Osteocyte (in vitro differentiated cells): ENCODE measurements at places on chromosomes 4 and X. TPM values are rescaled to one million over a fixed set of nuclear protein-coding genes. Genes with fewer than 3 reads are reported as not detected.

The SPIN3 gene
- 13.3 and 13.9 TPM in 2 replicates for total RNA-seq

The DNAAF6 gene
- not detected in 2 replicates for total RNA-seq

The RHOH gene
- total RNA-seq: not detected in 2 replicates

The ARMCX2 gene
- total RNA-seq: 60.4 and 72.4 TPM in 2 replicates

The FRG1 gene
- total RNA-seq: 34.5 and 37.1 TPM in 2 replicates

The CTBP1 gene
- 172 and 176 TPM in 2 replicates for total RNA-seq

The CT45A10 gene
- total RNA-seq: not detected in 2 replicates

The IRS4 gene
- total RNA-seq: 0.08 and 0.10 TPM in 2 replicates

The SPANXB1 gene
- total RNA-seq: not detected in 2 replicates

The MAGEC2 gene
- total RNA-seq: not detected in 2 replicates

The CHRDL1 gene
- 0.32 and 0.63 TPM in 2 replicates for total RNA-seq

The C4orf51 gene
- not detected in 2 replicates for total RNA-seq

The CXXC4 gene
- not detected in 2 replicates for total RNA-seq

The HMX1 gene
- 3.2 and 3.5 TPM in 2 replicates for total RNA-seq

The STATH gene
- total RNA-seq: not detected in 2 replicates

The SYP gene
- 1.5 and 2.3 TPM in 2 replicates for total RNA-seq

The IL21 gene
- not detected in 2 replicates for total RNA-seq

The ATP8A1 gene
- 2.4 and 3.2 TPM in 2 replicates for total RNA-seq

The SLC6A8 gene
- total RNA-seq: 74.1 and 77.0 TPM in 2 replicates

The GTPBP6 gene
- total RNA-seq: 47.5 and 49.9 TPM in 2 replicates

The CCNB3 gene
- total RNA-seq: 0.48 and 1.4 TPM in 2 replicates

The TXK gene
- total RNA-seq: not detected in 2 replicates

The CXCL11 gene
- not detected in 2 replicates for total RNA-seq

The GAGE12E gene
- not detected in 2 replicates for total RNA-seq

The DSPP gene
- not detected in 2 replicates for total RNA-seq

The CTAG1B gene
- total RNA-seq: not detected in 2 replicates

The MAML3 gene
- 8.0 and 8.2 TPM in 2 replicates for total RNA-seq

The MORC4 gene
- 23.5 and 25.9 TPM in 2 replicates for total RNA-seq

The GAB3 gene
- total RNA-seq: 0.78 and 1.1 TPM in 2 replicates

The MXRA5 gene
- 188 and 215 TPM in 2 replicates for total RNA-seq

The ZNF81 gene
- 8.7 and 9.6 TPM in 2 replicates for total RNA-seq

The PPBP gene
- not detected in 2 replicates for total RNA-seq

The ETFDH gene
- total RNA-seq: 22.7 and 25.9 TPM in 2 replicates

The BMP3 gene
- total RNA-seq: not detected in 2 replicates

The SCRG1 gene
- 2.2 and 2.6 TPM in 2 replicates for total RNA-seq

The TMSB15A gene
- total RNA-seq: 5.9 and 6.6 TPM in 2 replicates

The LNX1 gene
- 0.24 and 0.44 TPM in 2 replicates for total RNA-seq

The ZRSR2 gene
- 14.0 and 16.3 TPM in 2 replicates for total RNA-seq

The C1QTNF7 gene
- total RNA-seq: not detected in 2 replicates
